Cerebellar nuclear complex (tissue), 1 donor: ENCODE measurements at places on chromosomes 4 and X.

DNA sequence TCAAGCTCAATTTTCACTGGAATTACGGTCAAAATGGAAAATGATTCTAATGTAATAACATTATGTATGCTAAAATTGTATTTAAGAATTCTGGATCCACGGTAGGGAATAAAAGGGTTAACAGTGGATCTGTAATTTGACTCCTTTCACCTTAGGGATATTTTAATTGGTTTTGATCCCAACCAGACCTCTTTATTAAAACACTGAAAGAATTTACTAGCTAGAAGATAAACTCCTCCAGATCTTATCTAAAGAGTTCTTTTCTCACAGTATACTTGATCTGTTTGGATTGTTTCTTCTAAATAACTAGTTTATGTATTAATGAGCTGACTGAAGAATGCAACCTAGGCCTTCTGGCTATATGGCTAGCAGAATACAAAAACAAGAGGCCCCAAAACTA lies 118.4 kb downstream of the DDX53 start:
- no peak for DNase-seq

- no peak for DNase-seq
Measured at GRCh38 chr4:180099957-180100356, 2143.2 kb upstream of the TENM3 start.

- DNase-seq: no peak
Measured at GRCh38 chr4:106114270-106114669, 201.7 kb downstream of the TBCK start.

- DNase-seq: no peak
Measured at GRCh38 chr4:111449657-111450056, 695.6 kb upstream of the FAM241A start.

- DNase-seq: no peak
Measured at GRCh38 chrX:136710325-136710951, 62.5 kb downstream of the CD40LG start.

DNA sequence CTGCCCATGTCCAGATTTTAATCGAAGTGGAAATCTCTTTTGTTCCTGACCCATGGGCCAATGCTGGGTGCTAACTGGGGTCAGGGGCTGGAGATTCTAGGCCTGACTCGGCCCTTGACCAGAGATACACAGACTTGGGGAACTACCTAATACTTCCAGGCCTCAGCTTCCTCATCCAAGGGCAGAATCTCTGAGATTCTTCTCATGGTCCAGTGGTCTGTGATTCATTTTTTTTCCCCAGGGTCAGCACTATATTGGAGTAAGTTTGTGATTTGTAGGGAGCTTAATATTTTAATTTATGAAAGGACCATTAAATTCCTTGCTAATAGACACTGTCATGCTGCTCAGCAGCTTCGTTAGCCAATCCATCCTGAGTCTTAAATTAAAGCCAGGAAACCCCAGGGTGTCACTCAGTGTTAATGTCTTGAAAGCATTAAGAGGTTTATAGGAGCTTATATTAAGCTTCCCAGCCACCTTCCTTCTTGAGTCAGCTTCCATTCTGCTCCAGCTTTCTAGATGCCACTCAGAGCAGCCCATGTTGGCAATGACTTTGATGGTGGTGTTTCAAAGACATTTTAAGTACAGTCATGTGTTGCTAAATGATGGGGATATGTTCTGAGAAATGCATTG lies 27.0 kb upstream of the PROM1 start:
- DNase-seq: no peak

DNA sequence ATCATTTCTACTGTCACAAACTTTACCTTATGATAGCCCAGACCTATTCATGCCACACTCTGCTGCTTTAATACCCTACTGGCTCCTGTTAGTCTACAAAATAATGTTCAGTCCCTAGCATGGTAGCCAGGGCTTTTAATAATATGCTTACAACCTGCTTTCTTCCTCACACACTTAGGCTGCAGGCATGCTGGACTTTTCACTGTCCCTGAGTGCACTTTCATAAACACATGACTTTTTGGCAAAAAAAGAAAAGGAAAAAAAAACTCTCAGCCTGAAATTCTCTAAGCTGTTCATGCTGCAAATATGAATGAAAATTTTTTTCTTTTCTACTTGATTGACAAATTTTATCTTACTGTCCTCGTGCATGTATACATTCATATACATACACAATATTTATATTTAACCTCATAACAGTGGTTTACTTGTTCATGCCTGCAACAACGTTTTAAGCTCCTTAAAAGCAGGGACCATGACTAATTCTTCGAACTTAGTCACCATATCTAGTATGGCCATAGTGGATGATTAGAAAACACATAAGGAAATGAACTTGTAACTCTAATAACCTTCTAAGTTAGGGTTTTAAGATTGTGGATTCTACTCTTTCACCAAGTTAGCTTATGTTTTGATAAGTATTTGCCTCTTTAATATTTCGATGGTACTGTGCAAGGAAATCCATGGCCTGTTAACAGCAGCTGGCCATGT lies 229.5 kb downstream of the SPCS3 start:
- no peak for DNase-seq

DNA sequence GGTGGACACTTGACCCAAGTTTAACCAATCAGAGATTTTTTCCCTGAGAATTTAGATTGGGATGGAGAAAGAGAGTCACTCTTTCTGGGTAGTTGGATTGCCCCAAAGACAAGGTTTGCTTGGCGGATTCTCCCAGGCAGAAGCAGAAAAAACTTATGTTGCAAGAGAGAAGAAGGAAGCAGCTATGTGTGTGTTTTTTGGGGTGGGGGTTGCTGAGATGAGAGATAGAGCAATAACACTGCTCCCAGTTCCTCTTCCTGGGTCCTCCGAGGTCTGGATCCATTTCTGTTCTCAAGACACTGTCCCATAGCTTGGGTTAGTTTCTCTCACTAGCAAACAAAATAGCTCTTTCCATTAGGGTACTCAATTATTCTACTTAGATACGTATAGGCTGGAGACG lies 222.1 kb downstream of the STIM2 start:
- no peak for DNase-seq

DNA sequence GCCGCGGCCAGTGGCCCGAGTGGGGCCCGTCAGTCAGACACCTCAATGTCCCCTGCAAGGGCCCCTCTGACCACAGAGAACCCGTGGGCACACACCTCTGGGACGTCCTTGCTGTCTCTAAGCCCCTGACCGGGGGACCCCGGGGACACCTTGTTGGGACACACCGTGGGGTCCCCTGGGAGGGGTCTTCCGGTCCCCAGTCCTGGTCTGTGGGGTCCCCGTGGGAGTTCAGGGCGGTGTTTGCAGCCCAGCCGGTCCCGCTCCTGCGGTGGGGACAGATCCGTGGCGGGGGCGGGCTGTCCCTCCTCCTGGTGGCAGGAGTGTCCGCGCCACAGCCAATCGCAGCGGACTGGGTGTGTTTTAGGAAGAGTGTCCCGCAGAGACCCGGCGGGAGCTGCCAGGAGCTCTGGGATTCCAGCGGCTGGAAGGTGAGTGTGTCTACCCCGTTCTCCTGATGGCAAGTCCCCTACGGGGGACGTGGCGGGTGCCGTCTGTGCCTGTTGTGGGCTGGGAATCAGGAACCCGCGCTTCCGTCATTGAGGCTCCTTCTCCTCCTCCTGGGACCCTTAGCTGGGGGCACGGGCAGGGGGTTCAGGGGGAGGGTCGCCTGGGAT lies 5.1 kb upstream of the PLCXD1 start:
- DNase-seq: no peak

- DNase-seq: no peak
Measured at GRCh38 chr4:118749347-118749988, 64.3 kb downstream of the METTL14 start.

GRCh38 chr4:186948361-186949242 lies 224.9 kb upstream of the FAT1 start:
- no peak for DNase-seq

GRCh38 chr4:100312615-100313350 lies 122.5 kb upstream of the DDIT4L start:
- no peak for DNase-seq

DNA sequence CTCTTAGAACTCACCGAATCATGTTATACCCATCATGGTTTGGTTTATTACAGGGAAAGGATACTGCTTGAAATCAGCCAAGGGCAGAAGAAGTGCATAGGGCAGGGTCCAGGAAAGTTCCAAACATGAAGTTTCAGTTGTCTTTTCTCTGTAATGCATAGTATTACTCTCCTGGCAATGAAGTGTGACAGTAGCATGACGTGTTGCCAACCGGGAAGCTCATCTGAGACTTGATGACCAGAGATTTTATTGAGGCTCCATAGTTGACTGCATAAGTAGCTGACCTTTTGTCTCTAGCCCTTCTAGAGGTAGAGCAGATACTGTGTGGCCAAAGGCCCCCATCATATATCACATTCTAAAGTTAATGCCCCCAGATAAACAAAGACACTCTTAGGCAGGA lies 72.1 kb downstream of the BEND4 start:
- DNase-seq: no peak

GRCh38 chr4:99759988-99760387 lies 56.6 kb upstream of the DAPP1 start:
- no peak for DNase-seq

GRCh38 chr4:147173322-147173721 lies 227.7 kb upstream of the TTC29 start:
- no peak for DNase-seq

DNA sequence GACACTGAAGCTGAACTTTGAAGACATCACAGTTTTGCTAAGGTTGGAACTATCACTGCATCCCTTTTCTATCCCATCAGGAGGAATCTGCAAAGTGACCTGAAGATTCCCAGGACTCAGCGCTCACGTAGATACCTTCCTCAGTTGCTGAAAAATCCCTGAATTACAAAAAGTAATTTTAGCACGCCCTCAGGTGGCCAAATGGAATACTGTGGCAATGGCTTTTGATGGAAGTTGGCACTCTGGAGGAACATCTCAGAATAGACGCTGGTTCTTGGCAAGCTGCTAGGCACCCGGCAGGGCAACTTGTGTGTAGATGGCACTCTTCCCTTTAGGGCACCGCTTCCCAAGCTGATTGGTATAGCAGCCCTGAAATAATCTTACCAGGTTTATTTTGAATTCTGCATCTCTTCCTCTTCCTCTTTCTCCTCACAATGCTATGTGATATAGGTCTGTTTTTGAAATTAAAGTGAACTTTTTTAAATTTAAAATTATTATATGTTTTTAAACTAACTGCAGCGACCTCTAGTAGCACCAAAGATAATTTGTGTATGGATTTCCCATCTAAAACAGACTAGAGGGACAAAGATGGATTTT lies 16.3 kb upstream of the ESX1 start:
- DNase-seq: peak; percentile 27

- no peak for DNase-seq
Measured at GRCh38 chr4:124768596-124769365, 56.2 kb upstream of the ANKRD50 start.

DNA sequence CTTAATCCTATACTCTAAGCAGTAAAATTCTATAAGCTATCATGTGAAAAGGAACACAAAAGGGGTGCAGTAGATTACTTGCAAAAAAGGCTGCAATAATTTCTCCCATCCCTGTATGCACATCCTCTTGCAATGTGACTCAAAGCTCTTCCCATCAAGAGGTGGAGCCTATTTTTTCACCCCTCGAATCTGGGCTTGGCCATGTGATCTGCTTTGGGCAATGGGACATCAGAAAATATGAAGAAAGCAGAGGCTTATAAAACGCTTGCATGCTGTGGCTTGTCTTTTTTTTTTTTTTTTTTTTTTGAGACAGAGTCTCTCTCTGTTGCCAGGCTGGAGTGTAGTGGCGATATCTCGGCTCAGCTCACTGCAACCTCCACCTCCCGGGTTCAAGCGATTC lies 33.0 kb downstream of the GEMIN8 start:
- no peak for DNase-seq

- DNase-seq: no peak
Measured at GRCh38 chr4:99945718-99946355, 581 bp downstream of the DNAJB14 start.

DNA sequence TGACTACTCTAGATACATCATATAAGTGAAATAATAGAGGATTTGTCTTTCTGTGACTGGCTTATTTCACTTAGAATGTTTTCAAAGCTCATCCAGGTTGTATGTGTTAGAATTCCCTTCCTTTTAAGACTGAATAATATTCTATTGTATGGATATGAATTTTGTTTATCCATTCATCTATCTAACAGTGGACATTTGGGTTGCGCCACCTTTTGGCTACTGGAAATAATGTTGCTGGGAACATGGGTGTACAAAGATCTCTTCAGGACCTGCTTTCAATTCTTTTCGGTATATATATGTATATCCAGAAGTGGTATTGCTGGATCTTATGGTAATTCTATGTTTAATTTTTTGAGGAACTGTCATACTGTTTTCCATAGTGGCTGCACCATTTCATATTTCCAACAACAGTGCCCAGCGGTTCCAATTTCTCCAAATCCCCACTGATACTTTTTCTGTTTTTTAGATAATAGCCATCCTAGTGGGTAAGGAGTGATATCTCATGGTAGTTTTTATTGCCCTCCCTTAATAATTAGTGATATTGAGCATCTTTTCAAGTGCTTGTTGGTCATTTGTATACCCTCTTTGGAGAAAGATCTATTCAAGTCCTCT lies 3.4 kb upstream of the SCD5 start:
- DNase-seq: no peak

DNA sequence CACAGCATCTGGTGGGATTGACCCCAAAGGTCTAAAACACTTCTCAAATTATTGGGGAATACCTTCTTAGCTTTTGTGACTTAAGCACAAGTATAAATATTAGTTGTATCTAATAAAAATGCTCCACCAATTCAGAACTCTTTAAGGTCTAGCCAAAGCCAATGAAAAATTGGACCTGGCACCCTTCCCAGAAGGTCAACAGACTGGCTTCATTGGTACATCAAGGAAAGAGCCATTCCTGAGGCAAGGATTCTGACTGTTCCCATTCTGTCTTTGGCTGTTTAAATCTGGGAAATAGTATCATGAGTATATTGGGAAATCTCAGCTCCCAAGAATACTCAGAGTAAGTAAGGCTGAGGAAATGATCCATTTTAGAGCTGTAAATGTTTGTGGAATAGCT lies 153.0 kb upstream of the TRPC5 start:
- DNase-seq: no peak

DNA sequence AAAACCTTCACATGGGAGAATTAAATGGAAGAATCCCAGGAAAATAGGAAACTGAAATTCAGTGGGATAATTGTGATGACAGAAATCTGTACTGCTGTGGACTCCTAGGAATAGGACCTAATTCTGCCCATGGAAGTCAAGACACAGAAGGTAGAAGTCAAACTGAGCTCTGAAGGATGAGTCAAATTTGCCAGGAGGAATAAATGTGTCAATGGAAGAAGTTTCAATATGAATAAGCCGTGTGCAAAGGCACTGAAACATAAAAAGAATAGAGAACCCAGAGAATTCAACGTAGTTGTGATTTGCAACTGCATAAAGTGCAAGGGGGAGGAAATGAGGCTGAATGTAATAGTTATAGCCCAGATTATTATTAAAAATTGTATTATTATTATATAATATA lies 11.6 kb downstream of the ENAM start:
- no peak for DNase-seq

DNA sequence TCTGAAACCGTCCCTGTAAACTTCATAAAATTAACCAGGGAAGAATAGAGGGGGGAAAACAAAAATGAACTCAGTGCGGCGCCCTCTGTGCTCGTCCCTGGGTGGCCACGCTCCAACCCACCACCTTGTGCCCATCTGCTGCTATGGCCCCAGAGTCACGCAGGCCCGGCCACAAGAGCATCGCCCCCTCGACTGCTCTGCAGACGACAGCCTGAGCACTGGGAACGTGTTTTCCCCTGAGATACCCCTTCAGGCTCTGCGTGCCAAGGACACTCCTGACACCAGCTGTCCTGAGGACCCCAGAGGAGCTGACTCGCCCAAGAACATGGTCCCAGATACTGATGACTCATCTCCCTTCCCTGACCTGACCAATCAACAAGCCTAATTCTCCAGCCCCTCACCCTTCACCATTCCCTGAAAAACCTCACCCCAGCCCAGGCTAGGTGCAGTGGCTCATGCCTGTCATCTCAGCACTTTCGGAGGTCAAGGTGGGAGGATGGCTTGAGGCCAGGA lies 64.1 kb upstream of the GPR78 start:
- DNase-seq: no peak
